ENCODE measurements at places on chromosomes 3 and 15.

DNA sequence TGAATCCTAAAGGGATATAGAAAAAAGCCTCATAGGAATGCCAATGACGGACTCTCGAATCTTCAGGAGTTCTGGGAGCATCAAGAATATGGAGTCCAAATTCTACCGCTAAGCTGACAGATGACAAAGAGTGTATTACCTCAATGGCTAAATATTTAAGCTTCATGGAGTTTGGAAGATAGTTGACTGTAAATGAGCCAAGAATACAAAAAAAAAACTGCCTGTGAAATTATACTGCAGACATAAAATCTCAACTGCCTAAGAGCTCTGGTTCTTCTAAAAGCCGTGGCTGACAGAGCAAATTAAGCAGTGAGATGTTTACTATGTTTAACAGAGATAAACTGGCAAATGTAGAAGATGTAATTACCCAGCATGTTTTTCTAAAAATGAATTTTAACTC, 140.0 kb downstream of the GADL1 start:
- DNase-seq = no peak

DNA sequence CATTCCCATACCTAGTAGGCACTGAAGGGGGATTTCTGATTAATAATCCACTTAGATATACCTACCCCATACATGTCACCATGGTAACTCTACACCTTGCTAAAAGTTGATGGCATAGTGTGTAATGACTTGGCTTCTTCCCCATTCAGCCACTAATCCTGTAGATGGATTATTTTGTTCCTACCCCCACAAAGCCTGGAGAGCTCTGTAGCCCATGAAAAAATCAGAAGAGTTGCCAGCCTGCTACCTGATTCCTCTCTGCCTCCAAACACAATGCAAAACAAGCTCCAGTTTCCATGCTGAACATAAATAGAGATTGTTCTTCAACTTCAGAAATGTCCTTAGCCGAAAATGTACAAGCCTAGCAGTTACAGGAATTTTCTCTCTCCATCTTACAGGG, 98.9 kb upstream of the PFN2 start:
- DNase-seq = no peak

DNA sequence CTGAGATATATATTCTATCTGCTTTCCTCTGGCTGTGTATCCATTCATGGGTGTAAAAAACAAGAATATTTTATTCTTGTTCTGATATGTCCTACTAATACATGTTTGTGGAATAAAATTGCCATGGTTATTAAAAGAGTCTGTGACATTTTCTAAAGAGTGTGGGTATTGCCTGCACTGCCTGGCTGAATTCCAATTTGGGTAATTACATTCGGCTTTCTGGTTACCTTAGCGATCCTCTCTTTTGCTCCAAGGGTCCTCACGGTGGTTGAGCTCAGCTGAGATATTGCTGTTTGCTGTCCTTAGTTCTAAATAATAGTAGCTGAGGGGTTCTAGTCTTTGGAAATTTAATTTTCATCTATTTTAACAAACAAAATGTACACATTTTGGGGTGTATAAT, 301.4 kb upstream of the DNAJC19 start:
- no peak for DNase-seq

- DNase-seq = no peak
These were observed 56.8 kb downstream of the PXYLP1 start for GRCh38 chr3:141288336-141288990.

GRCh38 chr15:63626955-63627354, 29.8 kb downstream of the FBXL22 start:
- no peak for DNase-seq

DNA sequence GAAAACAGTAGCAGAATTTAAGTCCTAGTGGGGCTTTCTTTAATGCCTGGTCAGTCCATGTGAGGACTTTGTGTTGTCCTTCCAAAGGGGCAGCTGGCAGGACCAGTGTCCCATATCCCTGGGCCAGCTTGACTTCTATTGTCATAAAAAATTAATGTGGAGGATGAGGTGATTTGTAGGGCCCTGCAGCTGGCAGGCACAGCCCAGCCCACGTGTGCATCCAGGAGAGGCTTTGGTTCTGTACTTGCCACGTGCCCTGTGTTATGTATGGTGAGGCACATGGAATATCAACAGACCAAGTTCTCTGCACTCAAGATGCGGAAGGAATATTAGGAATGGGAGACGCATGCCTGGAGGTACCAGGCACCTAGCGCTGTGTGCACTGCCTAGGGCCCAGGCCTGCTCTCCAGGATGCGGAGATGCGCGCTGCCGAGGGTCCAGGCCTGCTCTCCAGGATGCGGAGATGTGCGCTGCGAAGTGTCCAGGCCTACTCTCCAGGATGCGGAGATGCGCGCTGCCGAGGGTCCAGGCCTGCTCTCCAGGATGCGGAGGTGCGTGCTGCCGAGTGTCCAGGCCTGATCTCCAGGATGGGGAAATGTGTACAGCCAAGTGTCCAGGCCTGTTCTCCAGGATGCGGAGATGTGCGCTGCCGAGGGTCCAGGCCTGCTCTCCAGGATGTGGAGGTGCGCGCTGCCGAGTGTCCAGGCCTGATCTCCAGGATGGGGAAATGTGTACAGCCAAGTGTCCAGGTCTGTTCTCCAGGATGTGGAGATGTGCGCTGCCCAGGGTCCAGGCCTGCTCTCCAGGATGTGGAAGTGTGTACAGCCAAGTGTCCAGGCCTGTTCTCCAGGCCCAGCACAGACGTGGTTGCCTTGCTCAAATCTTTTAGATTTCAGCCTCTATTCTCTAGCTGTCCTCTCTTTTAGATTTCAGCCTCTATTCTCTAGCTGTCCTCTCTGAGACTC, 183.3 kb upstream of the ROPN1 start:
- DNase-seq = no peak

- DNase-seq = no peak
These were observed 495.2 kb upstream of the EPHA6 start for GRCh38 chr3:96319166-96319565.

- DNase-seq = no peak
These were observed 318.0 kb upstream of the LMCD1 start for GRCh38 chr3:8183627-8184026.

- no peak for DNase-seq
These were observed 122.6 kb downstream of the IGF1R start for GRCh38 chr15:98770984-98771383.

- DNase-seq = no peak
These were observed 347.2 kb upstream of the TPRG1 start for GRCh38 chr3:188824566-188824965.

DNA sequence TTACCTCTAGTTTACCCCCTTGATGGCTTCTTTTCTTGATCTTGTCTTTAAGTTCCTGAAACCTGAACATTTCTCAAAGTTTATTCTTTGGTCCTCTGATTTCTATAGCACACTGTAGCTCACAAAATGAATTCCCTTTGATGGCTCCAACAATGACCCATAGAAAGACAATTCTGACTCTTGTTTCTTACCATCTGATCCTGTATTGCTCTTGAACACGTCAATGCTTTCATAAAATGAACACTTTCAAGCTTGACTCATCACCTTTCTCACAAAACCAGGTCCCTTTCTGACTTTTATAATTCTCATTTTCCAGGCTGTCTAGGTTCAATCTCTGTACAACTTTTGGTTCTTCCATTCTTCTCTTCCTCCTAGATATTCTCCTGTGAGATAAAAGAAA, 5.7 kb upstream of the GAP43 start:
- no peak for DNase-seq

DNA sequence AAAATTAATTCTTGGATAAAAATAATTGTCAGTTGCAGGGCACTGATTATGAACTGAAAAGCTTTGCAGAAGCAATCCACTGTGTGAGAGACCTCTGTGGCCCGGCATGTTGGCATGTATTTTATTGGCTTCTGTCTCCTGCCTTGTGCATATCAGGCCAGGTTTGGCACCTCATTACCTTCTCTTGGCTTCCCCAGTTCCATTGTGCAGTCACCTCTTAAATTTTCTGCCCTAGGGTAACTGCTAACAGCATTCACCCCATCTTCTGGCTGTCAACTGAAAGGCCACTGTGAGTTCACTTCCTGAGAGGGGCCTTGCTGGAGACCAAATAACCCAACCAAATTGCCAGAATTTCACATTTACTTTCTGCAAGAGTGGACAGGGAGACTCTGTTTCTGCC, 92.7 kb upstream of the RARB start:
- DNase-seq = no peak

DNA sequence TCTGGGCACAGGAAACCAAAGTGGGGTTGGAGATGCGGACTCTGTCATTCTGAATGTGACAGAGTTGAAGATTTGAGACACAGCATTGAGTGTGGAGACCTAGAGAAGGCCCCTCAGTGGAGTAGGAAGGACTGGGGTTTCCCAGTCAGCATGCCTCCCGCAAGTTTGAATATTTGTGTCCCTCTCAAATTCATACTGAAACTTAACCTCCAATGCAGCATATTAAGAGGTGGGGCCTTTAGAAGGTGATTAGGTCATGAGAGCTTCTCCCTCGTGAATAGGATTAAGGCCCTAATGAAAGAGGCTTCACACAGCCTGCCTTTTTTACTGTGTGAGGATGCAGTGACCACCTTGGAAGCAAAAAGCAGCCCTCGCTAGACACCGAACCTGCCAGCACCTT, 8.0 kb downstream of the HDDC3 start:
- DNase-seq = no peak

GRCh38 chr3:168824107-168824506, 728.4 kb upstream of the GOLIM4 start:
- no peak for DNase-seq

DNA sequence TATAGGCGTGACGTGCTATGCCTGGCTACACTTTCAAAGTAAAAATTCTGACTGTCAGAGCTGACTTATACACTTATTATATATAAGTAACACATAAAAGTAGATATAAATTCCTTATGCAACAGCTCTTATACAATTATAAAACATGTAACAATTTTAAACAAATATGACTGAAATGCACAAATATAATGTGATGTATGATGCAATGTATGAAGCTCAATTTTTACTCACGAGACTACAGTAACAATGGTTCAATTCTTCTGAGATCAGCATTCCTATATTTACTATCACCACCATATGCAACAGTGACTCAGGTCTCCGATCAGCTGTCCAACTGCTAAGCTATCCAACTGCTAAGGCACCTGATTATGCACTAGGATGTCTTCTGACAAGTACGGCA, 8.2 kb downstream of the BNIP2 start:
- no peak for DNase-seq

GRCh38 chr3:152688313-152688712, 146.6 kb upstream of the P2RY1 start:
- DNase-seq = no peak

- no peak for DNase-seq
These were observed 25.4 kb upstream of the EDEM1 start for GRCh38 chr3:5162102-5162501.

- no peak for DNase-seq
These were observed at the start of gene ADGRG7 for GRCh38 chr3:100609305-100609704. ADGRG7 (plus strand) TSS chr3:100609601; CDS start chr3:100609857, 256 bp downstream.

DNA sequence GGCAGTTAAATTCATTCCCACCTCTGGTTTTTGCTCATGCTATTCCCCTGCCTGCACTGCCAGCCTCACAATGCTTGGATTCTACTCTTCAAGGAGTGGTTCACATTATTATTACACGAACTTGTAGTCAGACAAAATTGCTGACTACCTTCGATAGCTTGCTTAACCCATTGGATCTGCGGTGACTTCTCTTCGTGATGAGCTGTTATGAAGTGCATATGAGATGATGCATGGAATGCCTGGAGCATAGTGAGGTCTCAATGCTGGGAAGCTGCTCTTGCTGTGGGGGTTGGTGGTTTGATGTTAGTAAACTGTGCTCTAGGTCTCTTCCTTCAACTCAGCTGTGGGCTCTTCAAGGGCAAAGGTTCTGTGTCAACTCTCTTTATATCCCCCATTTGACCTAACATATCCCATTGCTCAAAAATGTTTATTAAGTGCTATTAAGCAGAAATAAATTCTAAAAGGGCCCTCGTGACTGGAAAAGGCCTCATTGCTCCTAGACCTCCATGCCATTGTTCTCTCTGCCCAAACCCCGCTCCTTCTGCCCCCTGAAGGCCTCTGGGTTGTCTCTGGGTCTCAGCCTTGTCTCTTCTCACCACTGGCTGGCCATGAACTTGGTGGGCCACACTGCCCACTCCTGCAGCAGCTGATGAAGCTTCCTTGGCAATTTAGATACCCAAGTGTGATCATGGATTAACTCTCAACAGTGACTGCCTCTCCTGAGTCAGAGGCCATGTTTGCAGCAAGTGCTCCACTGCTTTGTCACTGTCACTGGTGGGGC, 4.5 kb upstream of the SLCO2A1 start:
- no peak for DNase-seq

DNA sequence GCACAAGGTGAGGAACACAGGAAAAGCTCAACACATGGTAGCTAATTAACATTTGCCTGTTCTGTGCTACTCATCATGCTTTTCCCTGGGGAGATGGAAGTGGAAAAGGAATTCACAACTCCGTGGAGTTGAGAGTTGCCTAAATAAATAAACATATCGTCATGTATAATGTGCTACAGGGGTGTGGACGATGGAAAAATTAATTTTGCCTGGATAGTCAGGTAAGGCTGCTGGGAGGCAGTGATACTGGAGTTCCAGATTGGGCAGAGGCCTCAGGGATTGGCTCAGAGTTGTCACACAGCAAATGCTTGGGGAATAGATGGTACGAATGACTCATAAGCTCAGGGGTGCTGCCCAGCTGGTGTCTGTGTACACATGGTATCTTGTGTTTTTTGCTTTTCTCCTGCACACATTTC, 3.1 kb upstream of the ABHD6 start:
- no peak for DNase-seq

GRCh38 chr3:162641907-162642306, 1145.3 kb downstream of the OTOL1 start:
- no peak for DNase-seq

DNA sequence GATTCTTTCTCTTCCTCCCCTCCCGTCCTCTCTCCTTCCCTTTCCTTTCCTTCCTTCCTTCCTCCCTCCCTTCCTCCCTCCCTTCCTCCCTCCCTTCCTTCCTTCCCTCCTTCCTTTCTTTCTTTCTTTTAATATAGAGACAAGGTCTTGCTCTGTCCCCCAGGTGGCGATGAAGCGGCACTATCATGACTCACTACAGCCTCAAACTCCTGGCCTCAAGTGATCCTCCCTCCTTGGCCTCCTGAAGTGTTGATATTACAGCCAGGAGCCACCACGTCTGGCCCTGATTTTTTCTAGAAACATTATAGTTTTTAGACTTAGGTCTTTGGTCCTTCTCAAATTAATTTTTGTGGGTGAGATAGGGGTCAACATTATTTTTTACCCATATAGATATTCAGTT, 15.5 kb downstream of the GRM2 start:
- no peak for DNase-seq

- no peak for DNase-seq
These were observed 62.7 kb downstream of the GLDN start for GRCh38 chr15:51403946-51404695.

DNA sequence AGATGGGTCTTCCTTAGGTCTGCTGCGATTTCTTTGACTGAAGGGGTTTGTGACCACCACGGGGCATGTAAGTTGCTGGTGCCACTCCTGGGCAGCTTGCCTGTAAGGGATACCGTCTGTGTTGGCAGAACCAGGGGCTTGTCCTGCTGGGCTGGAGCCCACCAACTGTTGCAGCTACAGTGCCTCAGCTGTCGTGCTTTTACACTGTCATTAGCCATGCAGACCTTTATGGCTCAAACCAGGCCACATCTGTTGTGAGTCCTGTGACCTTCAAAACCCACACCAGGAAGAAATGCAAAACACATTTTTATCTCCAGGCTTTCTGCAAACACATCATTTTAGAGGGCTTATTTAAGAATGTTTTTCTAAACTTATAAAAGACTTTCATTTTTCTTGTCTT, 168.7 kb downstream of the PTPRG start:
- DNase-seq = no peak
